Activated T-helper 2 cell treated with anti-CD3 and anti-CD28 coated beads, Interferon-gamma antibody, Interleukin-2, Interleukin-4, amounts not matched to agents 10 μg/mL and 5 μg/mL and 100 μg/mL, durations not matched to agents 14 hours and 24 hours and 36 hours (primary cell): ENCODE measurements at places on chromosomes 5 and 9. TPM values are rescaled to one million over a fixed set of nuclear protein-coding genes. Genes with fewer than 3 reads are reported as not detected.

WNK2 gene
- 1.2 and 1.6 TPM in 2 replicates for total RNA-seq

- no peak for DNase-seq
These were observed 169.2 kb downstream of the COX7C start for GRCh38 chr5:86786955-86787354.

DNA sequence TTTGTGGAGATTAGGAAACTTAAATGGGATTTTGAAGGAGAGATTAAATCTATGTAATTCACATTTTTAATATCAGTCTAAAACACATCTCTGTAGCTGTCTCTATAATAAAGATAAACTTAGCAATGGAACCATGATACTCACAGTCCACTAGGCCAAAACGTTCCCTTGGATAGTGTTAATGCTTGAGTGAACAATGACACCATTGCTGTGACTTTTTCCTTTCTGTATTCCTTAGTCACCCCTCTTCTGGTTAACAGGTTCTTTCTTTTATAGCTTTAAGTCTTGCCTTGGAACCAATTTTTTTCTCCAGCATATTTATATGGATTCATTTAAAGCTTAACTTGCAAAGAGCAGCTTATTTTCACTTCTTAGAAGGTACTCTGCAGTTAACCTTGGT, 63.3 kb downstream of the INSL6 start:
- no peak for DNase-seq

DNA sequence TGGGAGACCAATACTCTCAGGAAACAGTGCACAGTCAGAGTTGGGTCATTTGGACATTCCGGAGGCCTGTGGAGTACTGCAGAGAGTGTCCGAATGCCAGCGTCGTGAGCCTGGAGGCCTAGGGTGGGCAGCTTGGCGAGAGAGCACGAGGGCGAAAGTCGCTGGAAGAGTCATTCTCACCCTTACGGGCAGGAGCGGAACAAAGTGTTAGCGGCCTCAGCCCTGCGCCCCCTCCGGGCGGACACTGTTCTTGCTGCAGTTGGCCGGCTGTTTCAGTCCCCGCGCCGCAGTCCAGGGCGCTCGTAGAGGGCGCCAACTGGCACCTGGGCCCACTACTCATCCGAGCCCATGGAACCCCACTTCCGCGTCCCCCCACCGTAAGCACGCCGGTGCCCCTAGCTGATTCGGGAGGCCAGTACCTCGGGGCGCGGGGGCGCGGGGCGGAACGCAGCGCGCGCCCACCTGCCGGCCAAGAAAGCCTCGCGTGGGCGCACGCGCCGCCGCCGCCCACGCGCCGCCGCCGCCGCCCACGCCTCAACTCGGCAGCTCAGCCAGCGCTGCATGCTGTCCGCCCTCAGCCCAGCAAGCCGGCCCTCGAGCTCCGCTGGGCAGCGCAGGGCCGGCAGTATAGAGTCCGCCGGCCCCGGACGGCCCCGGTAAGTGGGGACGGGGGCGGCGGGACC, 99.7 kb upstream of the CCL21 start:
- DNase-seq: no peak

TLR4 gene
- total RNA-seq: not detected in 2 replicates

DNA sequence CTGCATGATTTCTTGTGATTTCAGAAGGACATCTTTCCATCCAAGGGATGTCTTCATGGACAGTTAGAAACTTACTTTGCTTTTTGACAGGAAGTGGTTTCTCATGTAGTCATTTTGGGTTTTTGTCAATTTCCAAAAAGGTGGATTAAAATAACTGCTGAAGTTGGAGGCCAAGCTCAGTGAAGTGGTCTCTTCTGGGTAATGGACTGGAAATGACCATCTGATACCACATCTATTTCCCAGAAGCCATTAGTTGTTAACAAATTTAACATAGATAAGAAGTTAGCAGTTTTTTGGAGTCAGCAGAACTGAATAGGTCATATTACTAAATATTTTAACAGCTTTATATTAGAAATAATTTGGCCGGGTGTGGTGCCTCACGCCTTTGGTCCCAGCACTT, 86.2 kb upstream of the MYO10 start:
- no peak for DNase-seq

GAS1 gene
- 0.32 and 0.41 TPM in 2 replicates for total RNA-seq

GRCh38 chr5:133262690-133263089, 210.9 kb downstream of the HSPA4 start:
- DNase-seq: no peak

DNA sequence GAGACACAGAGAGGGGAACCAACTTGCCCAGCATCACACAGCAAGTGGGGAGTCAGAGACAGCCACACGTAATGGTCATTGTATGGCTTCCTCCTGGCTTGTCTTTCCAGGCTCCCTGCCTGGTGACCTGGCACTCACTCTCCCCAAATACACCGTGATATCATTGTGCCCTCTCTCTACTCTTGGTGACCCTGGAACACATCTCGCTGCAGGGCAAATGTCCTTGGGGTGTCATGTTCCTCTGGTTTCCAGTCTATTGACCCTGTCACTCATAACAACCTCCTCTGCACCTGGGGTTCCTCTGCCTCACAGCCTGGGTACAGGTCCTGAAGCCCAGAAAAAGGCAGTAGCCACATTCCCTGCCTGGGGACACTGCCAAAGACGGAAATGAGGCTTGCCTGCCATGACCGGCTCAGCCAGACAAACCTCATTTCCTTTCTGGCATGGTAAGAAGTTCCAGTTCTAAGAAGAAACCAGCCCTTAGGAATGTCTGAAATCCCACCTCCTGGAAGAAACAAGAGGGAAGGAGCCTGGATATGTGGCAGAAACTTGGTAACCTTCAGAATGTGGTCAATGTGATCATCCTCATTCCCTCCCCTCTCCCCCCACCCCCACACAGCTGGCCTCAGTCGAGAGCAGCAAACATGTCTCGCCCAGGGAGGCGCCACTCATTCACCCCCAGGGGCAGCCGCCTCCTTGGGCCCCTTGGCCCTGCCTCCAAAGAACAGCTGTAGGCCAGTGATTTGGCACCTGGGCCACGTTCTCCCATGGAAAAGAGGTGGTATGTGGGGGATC, 30.6 kb upstream of the SMU1 start:
- DNase-seq: no peak

IL9 gene
- total RNA-seq: 94.0 and 104 TPM in 2 replicates

SHISAL2B gene
- not detected in 2 replicates for total RNA-seq

GRCh38 chr9:134299883-134300282, 26.4 kb upstream of the RXRA start:
- DNase-seq: no peak

GRCh38 chr5:10293907-10294662, 13.6 kb downstream of the CMBL start:
- no peak for DNase-seq

GRCh38 chr5:151196556-151197290, 27.2 kb downstream of the CCDC69 start:
- no peak for DNase-seq

- no peak for DNase-seq
These were observed 1034.6 kb upstream of the C9orf72 start for GRCh38 chr9:28607843-28608242.
